ENCODE measurements at places on chromosomes 1 and 21.
A peak's percentile ranks its signal among the peaks of the same experiment; 100 is the strongest.

GRCh38 chr1:57844382-57844980 is 420.6 kb upstream of the DAB1 start:
- no peak for DNase-seq

- DNase-seq: no peak
Observed at GRCh38 chr1:74690909-74691308, 17.3 kb upstream of the ERICH3 start.

GRCh38 chr21:26800970-26801431 is 44.2 kb downstream of the ADAMTS1 start:
- DNase-seq: no peak

GRCh38 chr21:44087426-44088400 is 19.5 kb upstream of the PWP2 start:
- peak; percentile 32 for DNase-seq

DNA sequence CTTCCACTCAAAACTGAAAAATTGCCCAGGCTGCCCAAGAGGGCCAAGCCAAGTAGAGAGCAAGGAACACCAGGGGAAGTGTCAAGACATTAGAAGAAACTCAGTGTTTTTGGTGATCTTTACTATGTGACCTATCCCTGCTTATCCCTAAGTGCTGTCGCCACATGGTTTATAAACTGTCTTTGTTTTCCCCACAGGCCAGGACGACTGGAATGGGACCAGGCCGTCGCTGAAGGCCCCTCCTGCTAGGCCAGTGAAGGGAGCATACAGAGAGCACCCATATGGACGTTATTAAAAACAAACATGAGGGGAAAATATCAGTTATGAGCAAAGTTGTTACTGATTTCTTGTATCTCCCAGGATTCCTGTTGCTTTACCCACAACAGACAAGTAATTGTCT is 28.7 kb downstream of the KHDRBS1 start:
- DNase-seq: no peak

GRCh38 chr1:227888404-227889046 is 59.2 kb downstream of the WNT9A start:
- DNase-seq: no peak

GRCh38 chr1:173411835-173412742 is 65.0 kb upstream of the PRDX6 start:
- DNase-seq: no peak

GRCh38 chr1:51423073-51423821 is 92.9 kb upstream of the TTC39A start:
- no peak for DNase-seq

- DNase-seq: peak; percentile 3
Observed at GRCh38 chr1:84271441-84272151, 29.9 kb upstream of the SAMD13 start.

DNA sequence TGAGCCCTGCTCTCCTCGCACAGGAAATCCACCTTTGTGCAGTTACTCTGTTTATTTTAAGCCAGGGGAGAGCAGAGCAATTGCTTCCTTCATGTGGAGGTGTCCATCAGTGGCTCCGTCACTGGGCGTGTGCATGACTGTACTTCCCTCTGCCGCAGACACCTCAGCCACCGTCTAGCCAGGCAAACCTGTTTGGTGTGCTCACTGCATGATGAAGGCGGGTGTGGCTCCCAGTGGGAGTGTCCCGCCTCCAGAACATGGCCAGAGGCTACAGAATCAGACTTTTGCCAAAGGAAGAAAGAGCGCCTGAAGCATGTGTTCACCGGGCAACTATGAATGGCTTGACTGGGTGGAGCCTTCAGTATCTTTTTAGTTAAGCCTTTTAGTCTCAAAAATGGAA is 26.1 kb upstream of the LAMC2 start:
- no peak for DNase-seq

DNA sequence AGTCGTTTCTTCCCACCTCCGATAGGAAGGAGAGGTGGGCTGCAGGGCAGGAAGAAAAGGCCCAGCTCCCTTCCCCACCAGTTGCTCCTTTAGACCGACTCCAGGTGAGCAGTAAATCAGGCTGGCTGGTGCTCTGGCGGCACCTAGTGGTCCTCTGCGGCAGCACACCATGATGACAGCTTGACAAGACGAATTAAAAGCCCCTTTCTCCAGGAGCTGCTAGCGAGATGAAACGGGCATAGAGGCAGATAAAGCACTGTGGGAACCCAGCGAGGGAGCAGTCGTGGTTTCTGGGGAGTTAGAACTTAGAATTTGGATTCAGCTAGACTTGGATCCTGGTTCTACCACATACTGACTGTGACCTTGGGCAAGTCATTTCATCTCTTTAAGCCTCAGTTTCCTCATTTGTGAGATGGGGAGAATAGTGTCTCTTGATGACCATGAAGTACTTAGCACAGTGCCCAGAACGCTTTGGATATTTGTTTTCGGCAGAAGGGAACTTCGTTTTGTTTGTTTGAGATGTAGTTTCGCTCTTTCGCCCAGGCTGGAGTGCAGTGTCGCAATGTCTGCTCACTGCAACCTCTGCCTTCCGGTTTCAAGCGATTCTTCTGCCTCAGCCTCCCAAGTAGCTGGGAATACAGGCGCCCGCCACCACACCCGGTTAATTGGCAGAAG is 21.8 kb upstream of the COL9A2 start:
- peak; percentile 93 for DNase-seq

GRCh38 chr21:32562426-32562825 is 22.9 kb downstream of the TCP10L start:
- DNase-seq: no peak

GRCh38 chr21:46368533-46369285 is 44.8 kb downstream of the PCNT start:
- DNase-seq: peak; percentile 52

DNA sequence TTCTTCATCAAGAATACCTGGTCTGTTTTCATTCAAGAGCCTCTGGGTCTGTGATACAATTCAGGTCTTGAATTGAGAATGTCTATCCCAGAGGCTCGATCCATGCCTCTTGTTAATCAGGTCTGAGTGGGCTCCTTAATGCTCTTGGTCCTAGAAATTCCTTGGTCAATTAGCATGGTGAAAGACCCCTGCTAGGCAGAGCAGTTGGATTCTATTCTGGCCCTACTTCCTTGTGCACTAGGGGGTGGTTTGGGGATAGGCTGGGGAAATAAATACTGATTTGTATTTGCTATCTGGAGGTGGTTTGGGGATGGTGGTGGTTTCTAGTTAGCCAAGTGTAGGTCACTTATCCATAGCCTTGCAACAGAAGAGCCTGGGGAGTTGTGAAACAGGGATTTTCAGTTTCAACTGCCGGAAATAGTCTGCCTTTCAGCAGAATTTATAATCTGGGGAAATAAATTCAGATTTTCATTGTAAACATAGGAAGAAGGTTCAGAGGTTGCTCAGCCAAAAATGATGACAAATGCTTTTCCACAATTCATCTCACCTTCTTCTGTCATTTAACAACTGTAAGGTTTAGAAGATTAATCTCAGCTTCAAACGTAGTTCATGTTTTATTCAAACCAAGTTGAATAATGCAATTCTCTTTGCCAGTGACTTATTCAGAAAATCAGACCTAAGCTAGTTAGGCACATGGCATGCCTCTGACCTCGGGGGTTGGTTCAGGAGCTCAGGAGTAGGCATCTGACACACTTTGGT is 22.2 kb upstream of the SCAF4 start:
- DNase-seq: no peak

GRCh38 chr1:85553416-85554335 is 26.9 kb upstream of the CCN1 start:
- no peak for DNase-seq

- DNase-seq: no peak
Observed at GRCh38 chr1:36284061-36284460, 22.1 kb upstream of the SH3D21 start.

All from CD4-positive, alpha-beta T cell treated with Interleukin-10 for 1 hour (primary cell).